ENCODE measurements at places on chromosomes 11 and 22. TPM values are rescaled to one million over a fixed set of nuclear protein-coding genes. Genes with fewer than 3 reads are reported as not detected.

GRCh38 chr11:67268962-67269268, 2.6 kb downstream of the GRK2 start:
- H3K4me1 ChIP-seq, result peaks cover 83% of the 10 kb centered on the region
- peak overlapping the region; percentile 36 for H3K4me3 ChIP-seq
- no peak for DNase-seq
- no peaks in the 10 kb centered on the region for H3K36me3 ChIP-seq
- peak overlapping the region; percentile 73 for H3K27ac ChIP-seq

GRCh38 chr11:78363024-78363619, 54.5 kb downstream of the GAB2 start:
- H3K27me3 ChIP-seq, result no peaks in the 10 kb centered on the region
- DNase-seq, result no peak
- H3K27ac ChIP-seq, result no peak overlapping the region
- H3K4me3 ChIP-seq, result no peak overlapping the region

- no peaks in the 10 kb centered on the region for H3K27me3 ChIP-seq
- H3K4me3 ChIP-seq, result no peak overlapping the region
- H3K27ac ChIP-seq, result no peak overlapping the region
- H3K4me1 ChIP-seq, result no peaks in the 10 kb centered on the region
- H3K36me3 ChIP-seq, result no peaks in the 10 kb centered on the region
Observed at GRCh38 chr11:132559331-132560036, 972.8 kb downstream of the OPCML start.

DNA sequence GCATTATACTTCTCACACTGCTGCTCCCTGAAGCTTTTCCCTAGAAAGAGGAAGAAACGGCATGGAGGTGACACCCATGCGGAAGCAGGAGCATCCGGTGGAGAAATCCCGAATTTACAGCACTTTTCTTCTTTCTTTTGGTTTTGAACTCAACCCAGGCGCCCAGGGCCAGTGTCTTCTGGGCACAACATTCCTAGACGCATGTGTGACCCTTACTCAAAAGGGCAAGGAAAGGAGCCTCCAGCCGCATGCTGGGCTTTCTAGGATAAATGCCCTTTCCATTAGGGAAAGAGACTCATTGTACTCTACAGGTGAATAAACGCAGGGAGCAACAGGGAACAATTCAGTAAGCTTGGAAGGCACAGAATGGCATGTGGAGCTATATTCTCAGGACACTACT, 19.5 kb downstream of the ADAMTS8 start:
- DNase-seq, result no peak
- peaks cover 20% of the 10 kb centered on the region for H3K4me1 ChIP-seq
- H3K27me3 ChIP-seq, result no peaks in the 10 kb centered on the region
- no peak overlapping the region for H3K4me3 ChIP-seq

DNA sequence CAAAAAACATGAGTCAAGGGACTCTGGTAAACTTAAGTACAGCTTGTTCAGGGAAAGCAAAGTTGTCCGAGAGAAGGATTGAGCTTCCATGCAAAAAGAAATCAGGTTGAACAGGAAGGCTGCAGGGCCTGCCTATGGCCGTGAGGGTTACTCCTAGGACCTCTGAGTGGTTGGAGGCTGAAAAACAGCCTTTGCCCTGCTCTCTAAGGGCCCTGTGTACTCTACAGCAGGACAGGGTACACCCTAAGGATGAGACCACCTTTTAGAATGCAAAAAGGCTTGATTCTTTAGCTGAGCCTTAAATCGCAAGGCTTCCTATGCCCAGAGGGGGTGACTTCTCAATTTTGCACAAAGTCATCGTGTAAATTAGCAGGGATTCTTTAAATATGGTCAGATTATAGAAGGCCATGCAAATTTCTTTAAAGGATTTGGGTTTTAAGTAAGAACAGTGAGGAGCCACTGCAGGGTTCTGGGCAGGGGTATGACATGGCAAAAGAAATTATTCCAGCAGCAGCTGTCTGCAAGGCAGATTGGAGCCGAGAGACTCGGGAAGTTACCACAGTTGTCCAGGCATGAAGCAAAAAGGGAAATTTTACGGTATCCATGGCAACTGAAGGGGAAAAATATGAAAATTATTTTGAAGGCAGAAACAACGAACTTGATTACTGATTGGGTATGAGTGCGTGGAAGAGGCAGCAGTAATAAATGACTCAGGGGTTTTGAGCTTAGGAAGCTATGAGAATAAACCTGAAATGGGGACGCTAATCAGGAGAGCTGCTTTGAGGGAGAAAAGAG, 91.8 kb downstream of the FAM76B start:
- no peak overlapping the region for H3K27ac ChIP-seq
- H3K27me3 ChIP-seq, result no peaks in the 10 kb centered on the region
- no peak for DNase-seq
- H3K4me1 ChIP-seq, result peaks cover 7% of the 10 kb centered on the region
- no peak overlapping the region for H3K4me3 ChIP-seq

GRCh38 chr11:47961383-47961782, 19.0 kb upstream of the PTPRJ start:
- no peak overlapping the region for H3K4me3 ChIP-seq
- no peaks in the 10 kb centered on the region for H3K36me3 ChIP-seq
- no peak overlapping the region for H3K27ac ChIP-seq

DNA sequence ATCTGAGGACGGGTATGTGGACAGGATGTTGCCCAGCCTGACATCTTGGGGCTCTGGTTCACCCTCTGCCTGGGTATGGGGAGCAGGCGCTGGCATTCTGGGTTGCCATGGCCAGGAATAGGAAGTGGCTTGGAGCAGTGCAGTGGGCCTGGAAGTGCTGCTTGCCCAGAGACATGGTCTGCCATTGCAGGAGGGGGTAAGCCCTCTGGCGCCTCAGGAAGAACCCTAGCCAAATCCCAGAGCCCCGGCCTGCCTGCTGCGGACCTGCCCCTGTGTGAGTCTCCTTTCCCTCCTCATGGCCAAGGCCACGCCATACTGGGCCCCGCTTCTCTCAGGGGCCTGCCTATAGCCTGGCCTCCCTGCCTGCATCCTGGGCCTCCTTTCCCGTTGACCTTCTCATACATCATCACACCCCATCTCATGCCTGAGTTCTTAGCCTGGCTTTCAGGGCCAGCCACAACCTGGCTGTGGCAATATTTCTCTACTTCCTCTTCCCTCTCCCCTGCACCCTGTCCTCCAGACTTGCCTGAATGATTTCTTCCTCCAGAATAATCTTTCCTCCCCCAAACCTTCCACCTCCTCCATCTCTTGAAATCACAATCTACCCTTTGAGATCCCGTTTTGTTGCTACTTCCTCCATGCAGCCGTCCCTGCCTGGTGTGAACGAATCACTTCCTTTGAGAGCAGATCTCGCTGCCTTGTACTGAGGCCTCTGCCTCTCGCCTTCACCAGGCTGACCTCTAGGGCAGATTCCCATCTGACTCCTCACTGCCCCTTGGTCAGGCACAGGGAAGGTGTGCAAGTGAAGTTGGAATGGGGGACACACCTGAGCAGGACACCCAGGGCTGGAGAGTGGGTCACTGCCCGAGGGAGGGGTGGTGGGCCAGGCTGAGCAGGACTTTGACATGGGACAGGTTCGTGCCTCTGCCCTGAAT, 5.2 kb downstream of the CAPN5 start:
- no peaks in the 10 kb centered on the region for H3K36me3 ChIP-seq
- no peak overlapping the region for H3K4me3 ChIP-seq
- peak overlapping the region; percentile 83 for H3K27ac ChIP-seq
- no peak for DNase-seq

GRCh38 chr11:1499261-1499890, 12.8 kb upstream of the MOB2 start:
- no peak overlapping the region for H3K27ac ChIP-seq
- peaks cover 12% of the 10 kb centered on the region for H3K36me3 ChIP-seq
- peaks cover 72% of the 10 kb centered on the region for H3K4me1 ChIP-seq
- no peak for DNase-seq

- no peaks in the 10 kb centered on the region for H3K27me3 ChIP-seq
- peaks cover 11% of the 10 kb centered on the region for H3K4me1 ChIP-seq
- no peaks in the 10 kb centered on the region for H3K36me3 ChIP-seq
- H3K4me3 ChIP-seq, result no peak overlapping the region
- no peak for DNase-seq
Observed at GRCh38 chr22:20271114-20271994, 3.2 kb upstream of the RTN4R start.

The LRP4 gene
- total RNA-seq, result 4.5 TPM

The PANX2 gene
- total RNA-seq, result 0.71 TPM

All from esophagus muscularis mucosa (tissue), 4 donors.